ENCODE measurements at places on chromosomes 6 and 20.
A peak's percentile ranks its signal among the peaks of the same experiment; 100 is the strongest.

- no peak for DNase-seq
Measured at GRCh38 chr6:50970908-50971307, 152.2 kb downstream of the TFAP2B start.

GRCh38 chr6:164035900-164036485 lies 621.5 kb downstream of the QKI start:
- no peak for DNase-seq

DNA sequence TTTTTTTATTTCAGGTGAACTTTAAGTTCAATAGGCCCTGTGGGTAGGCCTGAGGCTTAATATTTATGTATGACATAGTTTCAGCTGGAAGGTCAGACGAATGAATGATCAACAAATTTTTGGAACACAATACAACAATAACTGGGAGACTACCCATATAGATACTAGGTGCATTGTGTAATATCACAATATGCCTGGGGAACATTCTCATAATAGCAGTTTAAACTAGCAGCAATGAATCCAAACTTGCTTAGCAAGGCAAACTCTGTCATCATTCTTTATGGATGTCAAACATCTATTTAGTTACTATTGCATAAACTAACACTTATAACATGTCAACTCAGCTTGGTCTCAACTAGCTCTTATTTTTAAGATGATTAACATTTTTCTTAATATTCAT lies 49.3 kb downstream of the ELOVL4 start:
- no peak for DNase-seq

GRCh38 chr6:26657256-26657655 lies 2.3 kb downstream of the ZNF322 start:
- DNase-seq, result no peak

DNA sequence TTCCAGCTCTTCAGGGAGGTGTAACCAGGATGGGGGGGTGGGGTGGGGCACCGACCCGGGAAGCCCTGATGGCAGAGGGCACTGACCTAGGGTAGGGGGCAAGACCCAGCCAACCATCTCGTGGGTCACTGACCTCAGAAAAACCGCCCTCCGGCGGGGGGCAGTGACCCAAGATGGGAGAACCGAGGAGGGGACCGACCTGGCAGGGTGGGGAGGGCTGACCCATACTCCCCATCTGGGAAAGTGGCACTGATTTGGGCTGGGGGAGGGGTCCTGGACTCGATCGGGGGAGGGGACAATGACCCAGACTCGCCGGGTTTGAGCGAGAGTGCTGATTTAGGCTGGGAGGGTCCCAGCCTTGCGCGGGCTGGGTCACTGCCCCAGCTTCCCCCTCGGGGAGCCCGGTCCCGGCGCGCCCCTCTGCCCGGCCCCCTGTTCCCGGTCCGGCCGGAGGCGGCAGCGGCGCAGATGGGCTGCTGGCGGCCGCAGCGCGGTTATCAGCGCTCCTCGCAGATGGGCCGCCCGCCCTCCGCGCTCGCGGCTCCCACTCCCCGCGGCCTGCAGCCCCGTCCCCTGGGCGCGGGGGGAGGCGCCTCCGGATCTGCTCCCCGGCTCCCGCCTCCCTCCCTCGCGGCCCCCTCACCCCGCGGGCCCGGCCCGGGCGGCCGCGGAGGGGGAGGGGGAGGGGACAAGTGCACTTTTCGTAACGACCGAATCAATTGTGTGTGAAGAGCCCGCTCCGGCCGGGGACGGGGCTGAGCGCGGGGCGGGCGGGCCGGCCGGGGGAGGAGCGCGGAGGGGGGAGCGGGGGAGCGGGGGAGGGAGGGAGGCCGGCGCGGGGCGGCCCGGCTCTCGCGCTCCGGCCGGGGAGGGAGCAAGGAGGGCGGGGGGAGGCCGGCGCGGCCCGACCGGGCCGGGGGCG lies 2.2 kb downstream of the NOL4L start:
- DNase-seq, result peak; percentile 26

DNA sequence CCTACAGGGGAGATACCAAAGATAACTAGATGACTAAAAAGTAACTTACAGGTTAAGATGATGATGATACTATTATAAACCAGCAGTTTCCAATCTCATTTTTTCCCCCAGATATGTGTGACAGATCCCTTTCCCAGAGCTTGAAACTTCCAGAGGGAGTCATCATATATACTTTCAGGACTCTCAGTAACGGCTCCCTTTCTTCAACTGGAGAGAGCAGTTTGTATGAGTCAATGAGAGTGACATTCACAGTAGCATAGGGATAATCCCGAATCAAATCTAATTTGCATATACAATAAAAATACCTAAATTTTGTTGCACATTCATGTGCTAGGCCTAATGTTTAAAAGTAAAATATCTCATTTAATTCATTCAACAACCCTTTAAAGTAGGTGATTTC lies 29.7 kb downstream of the IGF2R start:
- DNase-seq, result no peak

DNA sequence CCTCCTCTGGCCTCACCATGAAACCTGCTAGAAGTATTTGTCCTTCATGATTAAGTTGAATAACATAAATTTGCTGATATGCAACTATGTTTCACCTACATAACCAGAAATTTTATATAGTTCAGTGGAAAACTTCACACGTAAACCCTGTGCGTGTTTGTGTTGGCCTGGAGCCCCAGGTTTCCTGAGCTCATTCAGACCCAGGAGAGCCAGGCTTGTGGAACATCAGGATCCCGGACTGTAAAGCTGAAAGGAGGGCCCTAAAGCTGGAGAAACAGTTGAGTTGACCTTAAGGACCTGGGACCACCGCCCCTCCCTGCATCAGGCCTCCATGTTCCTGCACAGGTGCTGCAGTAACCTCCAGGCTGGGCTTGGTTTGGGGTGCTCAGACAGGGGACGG lies 3.1 kb upstream of the SPATS1 start:
- no peak for DNase-seq

DNA sequence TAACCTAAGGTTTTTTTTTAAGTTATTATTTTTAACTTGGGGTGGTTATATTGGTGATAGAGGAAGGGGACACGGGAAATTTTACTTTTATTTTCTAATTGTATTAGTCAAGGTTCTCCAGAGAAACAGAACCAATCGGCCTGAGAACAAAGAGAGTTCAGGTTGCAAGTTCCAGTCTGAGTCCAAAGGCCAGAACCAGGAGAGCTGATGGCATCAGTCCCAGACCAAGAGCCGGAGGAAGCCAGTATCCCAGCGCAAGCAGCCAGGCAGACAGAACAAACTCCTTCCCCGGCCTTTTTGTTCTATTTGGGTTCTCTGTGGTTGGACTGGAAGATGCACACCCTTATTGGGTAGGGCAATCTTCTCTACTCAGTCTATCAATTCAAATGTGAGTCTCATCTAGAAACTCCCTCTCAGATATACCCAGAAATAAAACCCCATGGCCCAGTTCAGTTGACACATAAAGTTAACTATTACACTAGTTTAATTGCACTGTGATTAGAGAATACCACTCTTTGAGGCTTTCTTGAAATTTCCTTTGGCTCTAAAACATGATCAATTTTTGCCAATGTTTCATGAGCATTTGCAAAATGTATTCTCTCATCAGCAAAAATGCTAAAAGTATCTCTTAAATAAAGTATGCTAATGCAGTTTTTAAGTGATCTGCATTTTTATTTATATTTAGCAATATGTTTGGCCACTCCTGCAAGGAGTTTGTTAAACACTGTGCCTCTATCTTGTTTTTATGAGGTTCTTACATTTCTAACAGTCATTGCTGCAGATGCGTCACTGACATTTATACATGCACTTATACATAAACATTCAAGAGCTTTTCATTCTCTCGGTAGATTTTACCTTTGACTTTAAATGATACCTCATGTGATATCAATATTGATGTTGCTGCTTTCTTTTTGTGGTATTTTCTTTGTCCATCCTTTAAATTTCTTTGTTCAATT lies 103.2 kb upstream of the SSTR4 start:
- no peak for DNase-seq

GRCh38 chr6:90454836-90455427 lies 131.9 kb downstream of the MAP3K7 start:
- DNase-seq, result no peak

- no peak for DNase-seq
Measured at GRCh38 chr20:32333181-32333987, 24.7 kb upstream of the ASXL1 start.

DNA sequence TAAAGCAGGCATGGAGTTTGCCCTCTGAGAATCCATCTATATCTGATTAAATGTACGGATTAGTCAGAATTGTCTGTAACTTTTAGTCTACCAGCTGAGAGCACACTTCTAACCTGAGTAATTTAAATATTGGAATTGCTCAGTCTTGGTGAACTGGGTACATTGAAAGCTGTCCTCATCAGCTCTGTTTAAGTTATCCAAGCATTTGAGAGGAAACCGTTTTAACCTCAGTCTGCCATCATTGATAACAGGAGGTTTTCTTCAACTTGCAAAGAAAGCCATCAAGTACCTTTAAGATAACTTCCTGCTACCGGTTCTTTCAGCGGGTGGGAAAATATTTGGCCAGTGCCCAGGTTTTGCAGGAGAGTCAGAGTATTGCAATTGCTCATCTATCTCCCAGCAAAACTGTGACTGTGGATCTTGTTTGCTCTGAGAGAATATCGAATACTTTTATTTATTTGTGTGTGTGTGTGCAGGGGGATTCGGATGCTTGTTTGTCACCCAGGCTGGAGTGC lies 31.1 kb upstream of the F13A1 start:
- no peak for DNase-seq

DNA sequence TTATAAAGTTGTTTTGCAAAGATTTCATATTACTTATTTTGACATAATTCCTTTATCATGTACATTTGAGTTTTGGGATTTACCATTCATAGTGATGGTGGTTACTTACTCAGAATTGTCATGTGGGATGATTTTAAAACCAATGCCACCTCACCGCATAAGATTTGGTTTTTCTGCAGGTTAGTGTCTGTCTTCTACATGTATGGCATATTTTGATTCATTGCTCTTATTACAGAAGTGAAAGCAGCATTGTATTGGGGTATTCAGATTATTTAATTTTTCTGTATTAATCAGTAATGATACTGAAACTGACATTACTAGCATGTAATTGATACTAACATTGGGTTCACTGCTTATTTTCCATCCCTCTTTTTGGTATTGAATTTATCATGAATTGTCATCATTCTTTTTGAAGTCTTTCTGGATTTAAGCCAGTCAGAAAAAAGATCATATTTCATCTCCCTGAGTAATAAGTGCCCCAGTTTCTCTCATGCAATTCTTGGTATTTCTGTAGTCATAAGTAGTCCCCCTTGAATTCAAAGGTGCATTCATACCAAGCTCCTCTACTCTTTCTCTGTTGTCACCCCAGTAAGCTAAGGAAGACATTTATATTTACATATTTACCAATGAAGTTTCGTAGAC lies 176.6 kb downstream of the BCKDHB start:
- DNase-seq, result no peak

DNA sequence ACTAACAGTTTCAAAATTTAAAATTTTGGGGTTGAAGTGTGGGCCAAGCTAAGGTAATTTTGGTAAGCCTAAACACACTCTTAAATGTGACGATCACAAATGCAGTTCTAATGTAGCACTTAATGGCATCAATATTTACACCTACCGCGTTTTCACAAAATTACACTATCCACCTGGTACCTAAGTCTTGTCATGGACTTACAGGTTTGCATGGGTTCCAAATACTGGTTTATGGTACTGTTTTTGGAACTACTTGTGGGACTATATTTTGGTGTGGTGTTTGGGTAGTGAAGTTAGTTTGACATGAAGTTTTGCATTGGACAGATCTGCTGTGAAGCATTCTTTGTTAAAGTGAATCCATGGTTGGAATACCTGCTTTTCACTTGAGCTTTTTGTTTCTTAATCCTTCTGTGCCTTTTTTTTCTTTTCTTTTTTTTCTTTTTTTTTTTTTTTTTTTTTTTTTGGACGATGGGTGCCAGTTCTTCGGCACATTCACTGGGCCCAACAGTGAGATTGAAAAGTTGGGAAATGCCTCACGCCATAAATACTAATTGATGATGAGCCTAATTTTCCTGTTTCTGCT lies 6.5 kb downstream of the SRSF3 start:
- no peak for DNase-seq

GRCh38 chr6:168064226-168064807 lies 14.7 kb downstream of the FRMD1 start:
- DNase-seq, result no peak

DNA sequence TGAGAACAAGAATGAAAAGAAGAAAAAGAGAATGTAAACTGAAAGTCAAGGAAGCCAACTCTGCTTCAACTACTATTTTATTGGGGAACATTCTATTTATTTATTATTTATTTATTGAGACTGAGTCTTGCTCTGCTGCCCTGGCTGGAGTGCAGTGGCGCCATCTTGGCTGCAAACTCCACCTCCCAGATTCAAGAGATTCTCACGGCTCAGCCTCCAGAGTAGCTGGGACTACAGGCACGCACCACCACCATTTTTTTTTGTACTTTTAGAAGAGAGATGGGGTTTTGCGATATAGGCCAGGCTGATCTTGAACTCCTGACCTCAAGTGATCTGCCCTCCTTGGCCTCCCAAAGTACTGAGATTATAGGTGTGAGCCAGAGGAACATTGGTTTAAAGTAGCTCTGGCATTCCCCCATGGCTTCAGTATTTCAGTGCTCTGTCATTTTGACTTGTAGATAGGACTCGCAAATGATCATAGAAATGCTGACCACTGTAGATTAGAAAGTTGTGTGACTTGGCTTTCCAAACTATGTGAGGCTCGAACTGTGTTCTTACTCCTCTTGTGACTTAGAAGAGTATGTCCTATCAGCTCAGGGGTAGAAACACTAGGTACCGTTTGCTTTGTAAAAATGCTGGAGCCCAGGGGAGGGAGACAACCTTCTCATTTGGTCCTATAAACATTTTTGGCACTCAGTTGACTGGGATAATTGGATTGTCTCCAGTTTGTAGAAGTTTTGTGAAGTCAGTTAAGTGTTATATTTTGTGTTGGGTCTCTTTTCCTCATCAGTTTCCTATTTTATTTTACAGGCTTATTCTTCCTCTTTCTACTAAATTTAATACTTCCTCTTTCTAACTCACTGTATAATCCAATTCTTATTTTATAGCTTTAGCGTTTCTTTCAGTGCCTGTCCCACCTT lies 544.9 kb upstream of the CITED2 start:
- DNase-seq, result no peak

GRCh38 chr6:166202321-166202733 lies 34.7 kb upstream of the TBXT start:
- no peak for DNase-seq

DNA sequence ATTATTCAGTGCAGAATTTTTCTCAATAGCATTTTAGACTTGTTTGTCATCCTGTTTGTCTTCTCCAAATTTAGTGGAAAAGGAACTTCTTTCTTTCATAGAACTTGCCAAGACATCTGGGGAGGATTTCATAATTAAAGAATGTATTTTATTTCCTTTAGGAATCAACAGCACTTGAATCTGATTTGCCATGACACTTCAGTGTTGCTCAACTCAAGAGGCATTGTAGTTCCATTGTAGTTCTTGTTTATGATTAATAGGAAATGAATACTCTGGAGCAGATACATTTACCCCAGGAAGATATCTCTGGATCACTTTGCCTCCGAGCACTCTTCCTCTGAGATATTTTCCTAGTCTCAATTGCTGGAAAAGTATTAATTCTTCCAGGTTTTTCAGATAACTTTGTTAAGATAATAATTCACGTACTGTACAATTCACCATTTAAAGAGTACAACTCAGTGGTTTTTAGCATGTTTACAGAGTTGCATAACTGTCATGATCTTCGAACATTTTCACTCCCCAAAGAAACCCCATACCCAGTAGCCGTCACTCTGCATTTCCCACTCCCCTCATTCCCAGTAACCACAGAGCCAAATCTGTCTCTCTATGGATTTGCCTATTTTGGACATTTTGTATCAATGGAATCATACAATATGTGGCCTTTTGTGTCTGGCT lies 29.7 kb downstream of the AKAP12 start:
- DNase-seq, result no peak

GRCh38 chr20:61057443-61058121 lies 194.5 kb upstream of the CDH4 start:
- DNase-seq, result no peak

GRCh38 chr6:151431337-151431736 lies 20.6 kb downstream of the RMND1 start:
- DNase-seq, result no peak
